Stimulated activated CD8-positive, alpha-beta memory T cell treated with anti-CD3 and anti-CD28 coated beads, Interleukin-15, amount 100 ng/mL, for 24 hours (primary cell): ENCODE measurements at places on chromosomes 7 and 10.

- DNase-seq, result no peak
Observed at GRCh38 chr10:125057158-125058001, 103.0 kb downstream of the CTBP2 start.

- no peak for DNase-seq
Observed at GRCh38 chr10:32959006-32959920, 1.2 kb upstream of the ITGB1 start.

DNA sequence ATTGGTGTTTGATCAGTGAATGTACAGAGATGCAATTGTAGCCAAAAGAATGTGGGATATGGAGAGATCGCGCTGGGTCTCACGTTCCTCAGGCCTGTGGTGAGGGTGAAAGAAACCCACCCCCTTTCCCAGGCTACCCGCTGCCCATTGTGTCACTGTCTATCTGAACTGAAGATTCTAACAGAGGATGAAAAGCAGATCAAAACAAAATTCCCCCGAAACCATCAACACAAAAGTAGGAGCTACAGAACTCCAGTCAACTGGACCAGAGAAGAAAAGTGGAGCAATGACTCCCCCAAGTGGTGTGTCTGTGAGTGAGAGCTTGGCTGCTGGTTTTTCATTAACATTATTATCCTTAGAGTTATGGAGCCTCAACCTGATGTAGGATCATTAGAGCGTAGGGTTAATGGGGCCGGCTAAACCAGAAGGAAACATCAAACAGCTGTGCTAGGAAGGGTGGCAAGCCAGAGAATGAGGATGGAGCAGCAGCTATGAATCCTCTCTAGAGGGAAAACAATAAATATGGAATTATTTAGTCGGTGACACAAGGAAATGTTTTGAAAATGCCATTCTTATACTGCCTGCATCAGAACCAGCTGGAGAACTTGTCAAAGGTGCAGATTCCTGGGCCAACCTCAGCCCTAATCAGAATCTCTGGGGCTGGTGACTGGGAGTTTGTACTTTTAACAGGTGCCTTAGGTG is 38.3 kb downstream of the AKR1B1 start:
- DNase-seq, result no peak

DNA sequence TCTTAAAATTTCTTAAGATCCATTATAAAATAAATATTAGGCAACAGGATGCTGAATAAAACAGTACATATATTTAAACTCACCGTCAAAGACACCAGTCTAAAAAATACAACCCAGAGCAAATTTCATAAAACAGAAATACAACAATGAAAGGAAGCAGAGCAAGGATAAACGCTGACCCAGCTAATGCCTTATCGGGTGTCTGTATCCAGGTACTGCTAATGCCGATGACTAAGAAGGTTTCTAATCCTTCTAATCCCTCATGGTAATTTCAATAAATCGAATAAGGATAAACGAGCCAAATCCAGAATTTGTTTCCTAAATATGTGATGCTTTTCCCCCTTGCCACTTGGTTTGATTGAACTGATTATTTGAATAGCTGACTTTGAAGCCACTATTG is 1.7 kb downstream of the HYCC1 start:
- no peak for DNase-seq

- no peak for DNase-seq
Observed at GRCh38 chr10:91627344-91628102, 5.3 kb downstream of the PPP1R3C start.
